Kidney glomerular epithelial cell (primary cell): ENCODE measurements at places on chromosomes 6 and 20.

- peak; percentile 95 for DNase-seq
Observed at GRCh38 chr20:1567392-1568162, 10.1 kb upstream of the SIRPD start.

DNA sequence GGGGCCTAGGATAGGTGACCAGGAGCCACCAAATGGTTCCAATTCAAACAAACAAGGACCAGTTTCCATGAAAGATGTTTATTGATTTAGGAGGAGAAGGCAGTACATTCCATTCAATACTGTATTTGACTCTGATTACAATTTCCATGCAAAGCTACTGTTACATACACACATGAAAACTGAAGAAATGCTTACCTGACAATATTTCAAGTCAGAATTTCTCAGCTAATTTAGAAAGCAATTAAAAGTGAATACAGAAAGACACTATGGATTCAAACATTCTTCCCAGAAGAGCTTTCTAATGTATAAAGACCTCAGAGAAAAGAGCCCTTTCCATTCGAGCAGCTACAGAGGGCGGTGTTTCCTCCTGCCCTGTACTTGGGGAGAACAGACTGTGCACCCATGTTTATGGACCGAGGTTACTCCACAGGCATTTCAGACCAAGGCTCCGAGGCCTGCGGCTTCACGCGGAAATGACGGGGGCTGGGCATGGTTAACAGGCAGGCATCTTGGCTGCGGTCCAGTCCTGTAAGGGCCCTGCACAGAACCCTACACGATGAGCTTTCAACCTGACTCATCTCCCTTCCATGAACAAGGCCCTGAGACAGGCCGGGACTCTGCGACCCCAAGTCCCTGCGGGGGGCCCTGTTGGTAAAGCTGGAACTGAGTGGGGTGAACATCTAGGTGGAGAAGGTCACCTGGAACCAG is 25.7 kb upstream of the TCFL5 start:
- DNase-seq: peak; percentile 4

GRCh38 chr6:33978412-33979150 is 167.3 kb downstream of the GRM4 start:
- no peak for DNase-seq

DNA sequence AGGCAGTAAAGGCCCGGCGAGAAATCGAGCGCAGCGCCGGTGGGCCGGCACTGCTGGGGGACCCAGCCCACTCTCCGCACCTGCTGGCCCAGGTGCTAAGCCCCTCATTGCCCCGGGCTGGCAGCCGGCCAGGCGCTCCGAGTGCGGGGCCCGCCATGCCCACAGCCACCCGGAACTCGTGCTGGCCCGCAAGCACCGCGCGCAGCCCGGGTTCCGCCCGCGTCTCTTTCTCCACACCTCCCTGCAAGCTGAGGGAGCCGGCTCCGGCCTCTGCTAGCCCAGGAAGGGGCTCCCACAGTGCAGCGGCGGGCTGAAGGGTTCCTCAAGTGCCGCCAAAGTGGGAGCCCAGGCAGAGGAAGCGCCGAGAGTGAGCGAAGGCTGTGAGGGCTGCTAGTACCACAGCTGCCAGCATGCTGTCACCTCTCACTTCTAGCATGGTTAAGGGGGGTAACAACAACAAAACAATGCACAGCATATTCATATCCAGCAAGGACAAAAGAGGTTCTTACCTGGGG is 11.3 kb upstream of the GMPR start:
- no peak for DNase-seq

- peak; percentile 41 for DNase-seq
Observed at GRCh38 chr6:92779746-92780145, 639.6 kb downstream of the EPHA7 start.

GRCh38 chr20:24798930-24799705 is 150.0 kb upstream of the CST7 start:
- DNase-seq: no peak

- no peak for DNase-seq
Observed at GRCh38 chr6:160510199-160510598, 153.9 kb downstream of the LPA start.

DNA sequence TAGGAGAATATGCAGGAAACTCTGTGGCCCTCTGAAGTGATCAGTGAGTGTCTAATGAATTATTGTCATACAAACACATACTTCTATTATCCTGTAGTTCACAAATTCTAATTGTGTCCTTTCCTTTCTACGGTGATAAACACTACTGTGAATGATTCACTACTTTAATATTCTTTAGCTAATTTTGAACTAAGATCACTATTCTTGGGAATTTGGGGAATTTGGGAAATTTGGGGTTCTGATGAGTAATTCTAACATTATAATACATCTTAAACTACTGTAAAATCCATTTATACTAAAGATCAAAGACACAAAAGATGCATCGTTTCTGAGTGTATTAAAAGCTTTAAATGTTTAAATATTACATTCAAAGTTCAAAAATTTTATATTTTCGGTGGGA is 1287.2 kb upstream of the CITED2 start:
- DNase-seq: peak; percentile 15

DNA sequence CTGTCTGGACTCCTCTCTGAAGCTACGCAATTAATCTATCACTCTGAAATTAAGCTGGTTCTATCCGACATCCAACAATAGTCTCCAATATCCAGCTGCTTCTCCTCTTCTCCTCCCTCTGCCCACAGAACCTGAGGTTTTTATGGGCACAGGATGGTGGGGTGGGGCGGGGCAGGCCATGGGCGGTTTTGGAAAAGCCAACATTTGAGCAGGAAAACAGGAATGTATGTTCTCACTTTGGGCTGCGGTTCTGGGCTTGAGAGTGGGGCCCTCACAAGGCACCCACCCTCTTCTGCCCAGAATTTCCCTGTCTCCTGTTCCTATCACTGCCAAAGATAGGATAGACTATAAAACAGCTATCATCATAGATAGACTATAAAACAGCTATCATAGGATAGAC is 1144.2 kb downstream of the EPHA7 start:
- DNase-seq: no peak

DNA sequence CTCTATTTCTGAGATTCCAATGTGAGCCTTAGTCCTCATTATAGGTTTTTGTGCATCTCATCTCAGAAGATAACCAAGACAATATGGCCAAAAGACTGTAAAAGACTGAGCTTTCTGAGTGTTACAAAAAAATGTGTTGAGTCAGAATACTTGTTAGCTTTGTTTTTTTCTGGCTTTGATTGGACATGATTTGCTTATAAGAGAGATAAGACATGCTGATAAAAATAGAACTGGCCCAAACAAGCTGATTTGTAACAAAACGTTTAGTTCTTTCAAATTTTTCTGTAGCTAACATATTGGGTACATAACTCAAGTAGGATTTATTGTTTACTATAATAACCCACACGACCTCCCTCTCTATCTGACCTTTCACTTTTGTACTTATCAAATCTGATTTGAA is 32.9 kb downstream of the FILIP1 start:
- no peak for DNase-seq

- DNase-seq: no peak
Observed at GRCh38 chr6:16592223-16592911, 168.9 kb downstream of the ATXN1 start.

DNA sequence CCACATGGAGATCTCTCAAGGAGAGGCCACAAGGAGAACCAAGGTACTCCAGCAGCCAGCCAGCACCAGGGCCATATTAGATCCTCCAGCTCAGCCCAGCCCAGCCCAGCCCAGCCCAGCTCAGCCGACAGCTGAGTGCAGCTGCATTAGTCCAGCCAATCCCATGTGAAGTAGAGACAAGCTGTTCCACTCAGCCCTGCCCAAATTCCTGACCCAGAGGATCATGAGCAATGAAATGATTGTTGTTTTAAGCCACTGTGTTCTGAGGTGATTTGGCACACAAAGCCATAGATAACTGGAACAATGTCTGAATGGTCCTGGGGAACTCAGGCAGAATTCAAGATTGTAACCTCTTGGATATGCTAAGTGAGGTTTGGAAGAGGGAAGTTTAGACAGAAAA is 59.5 kb upstream of the BMP2 start:
- peak; percentile 85 for DNase-seq

DNA sequence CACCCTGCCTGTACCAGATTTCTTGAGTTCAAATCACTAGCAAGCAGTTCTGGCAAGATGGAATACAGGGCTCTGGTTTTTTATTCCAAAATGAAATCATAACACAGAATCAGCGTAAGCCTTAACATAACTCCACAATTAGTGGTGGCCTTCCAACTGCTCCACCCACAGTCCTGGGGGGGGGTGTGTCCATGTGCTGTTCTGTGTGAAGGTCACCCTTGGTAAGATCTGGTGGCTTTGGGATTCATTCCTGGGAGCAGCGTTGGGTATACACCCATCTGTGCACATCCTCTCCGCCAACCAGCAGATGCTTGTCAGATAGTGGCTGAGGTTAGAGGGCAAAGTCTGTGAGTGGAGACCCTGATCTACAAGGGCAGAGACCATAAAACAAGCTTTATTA is 49.9 kb upstream of the CD83 start:
- DNase-seq: no peak

DNA sequence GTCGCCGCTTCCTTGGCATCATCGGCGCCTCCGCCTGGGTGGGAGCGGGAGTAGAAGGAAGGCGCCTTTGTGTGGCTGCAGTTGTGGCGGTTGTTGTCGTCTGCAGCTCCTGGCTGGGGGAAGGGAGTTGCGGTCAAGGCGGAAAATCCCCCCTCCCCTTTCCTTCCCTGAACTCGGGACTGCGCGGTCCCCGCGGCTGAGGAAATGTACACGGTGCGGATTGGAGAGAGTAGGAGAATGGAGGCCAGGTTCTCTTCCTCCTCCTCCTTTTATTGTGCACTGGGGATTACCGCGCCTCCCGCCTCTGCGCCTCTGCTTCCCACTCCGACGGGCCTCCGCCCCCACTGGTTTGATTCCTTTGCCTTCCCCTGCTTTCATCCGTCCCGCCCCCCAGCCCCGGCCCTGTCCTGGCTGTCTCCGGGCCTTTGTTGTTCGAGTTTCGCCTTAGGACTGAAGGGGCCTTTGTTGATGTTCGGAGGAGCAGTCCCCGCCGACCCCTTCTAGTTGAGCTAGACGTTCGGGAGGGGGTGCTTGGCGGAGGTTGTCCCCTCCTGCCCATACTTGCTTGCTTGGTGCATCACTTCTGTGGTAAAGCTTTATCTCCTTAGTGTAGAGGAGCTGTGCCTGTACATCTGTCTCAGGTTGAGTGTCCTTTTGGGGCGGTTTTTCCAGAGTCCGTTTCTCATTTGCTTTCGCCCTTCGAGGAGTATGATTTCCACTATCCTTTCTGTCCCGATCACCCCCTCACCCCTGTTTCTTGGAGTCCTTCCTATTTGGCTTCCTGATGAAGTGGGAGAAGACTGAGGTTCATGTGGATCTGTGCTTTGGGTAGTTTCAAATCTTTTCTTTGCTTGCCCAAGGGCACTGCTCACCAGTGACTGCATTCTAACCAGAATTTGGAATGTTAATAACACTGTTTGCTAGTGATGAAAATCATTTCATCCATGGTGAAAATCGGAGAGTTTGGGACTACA is 764 bp downstream of the ZNF292 start:
- peak; percentile 45 for DNase-seq

DNA sequence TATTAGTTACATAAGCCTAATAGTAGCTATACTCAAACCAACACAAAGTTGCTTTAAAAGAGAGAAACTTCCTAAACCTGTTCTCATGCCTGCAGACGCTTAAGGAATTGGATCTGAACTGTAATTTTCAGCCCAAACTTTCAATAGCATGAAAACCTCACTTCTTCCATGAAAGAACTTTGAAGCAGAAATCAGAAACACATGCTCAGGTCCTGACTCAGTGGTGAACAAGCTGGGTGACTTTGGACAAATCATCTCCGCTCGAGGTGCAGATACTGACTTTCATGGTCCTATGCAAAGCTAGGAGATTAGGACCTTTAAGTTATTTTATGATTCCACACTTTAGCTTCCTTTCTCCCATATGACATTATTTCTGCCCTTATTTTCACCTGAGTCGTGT is 36.5 kb downstream of the NOX3 start:
- no peak for DNase-seq

GRCh38 chr6:161228921-161229591 is 44.8 kb downstream of the AGPAT4 start:
- peak; percentile 91 for DNase-seq

GRCh38 chr20:57400231-57400701 is 9.1 kb downstream of the RBM38 start:
- no peak for DNase-seq

- peak; percentile 39 for DNase-seq
Observed at GRCh38 chr6:111973927-111974639, 79.8 kb upstream of the CCN6 start.

DNA sequence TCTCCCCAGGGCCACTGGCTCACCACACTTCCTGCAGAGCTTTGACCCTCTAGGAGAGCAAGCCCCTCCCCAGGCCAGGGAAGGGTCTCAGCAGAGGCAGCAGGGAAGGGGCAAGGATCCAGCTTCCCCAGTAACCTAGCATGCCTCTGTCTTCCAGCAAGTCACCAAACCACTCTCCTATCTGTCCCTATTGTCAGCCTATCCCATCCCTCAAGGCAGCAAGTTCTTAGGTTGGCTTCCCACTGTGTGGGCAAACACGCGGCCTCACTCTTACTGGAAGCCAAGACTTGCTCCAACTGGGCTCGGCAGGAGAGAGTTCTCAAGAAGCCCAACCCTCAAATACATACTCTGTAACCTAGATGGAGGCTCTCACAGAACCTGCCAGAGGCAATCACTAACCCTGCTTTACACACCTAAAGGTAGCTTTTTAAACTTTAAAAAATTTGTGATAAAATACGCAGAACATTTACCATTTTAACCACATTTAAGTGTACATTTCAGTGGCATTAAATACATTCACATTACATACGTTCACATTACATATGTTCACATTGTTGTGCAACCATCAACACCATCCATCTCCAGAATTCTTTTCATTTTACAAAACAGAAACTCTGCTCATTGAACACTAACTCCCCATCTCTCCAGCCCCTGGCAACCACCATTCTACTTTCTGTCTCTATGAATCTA is 58.5 kb downstream of the MRPL14 start:
- DNase-seq: no peak

- no peak for DNase-seq
Observed at GRCh38 chr6:47162793-47163192, 120.7 kb upstream of the ADGRF1 start.

DNA sequence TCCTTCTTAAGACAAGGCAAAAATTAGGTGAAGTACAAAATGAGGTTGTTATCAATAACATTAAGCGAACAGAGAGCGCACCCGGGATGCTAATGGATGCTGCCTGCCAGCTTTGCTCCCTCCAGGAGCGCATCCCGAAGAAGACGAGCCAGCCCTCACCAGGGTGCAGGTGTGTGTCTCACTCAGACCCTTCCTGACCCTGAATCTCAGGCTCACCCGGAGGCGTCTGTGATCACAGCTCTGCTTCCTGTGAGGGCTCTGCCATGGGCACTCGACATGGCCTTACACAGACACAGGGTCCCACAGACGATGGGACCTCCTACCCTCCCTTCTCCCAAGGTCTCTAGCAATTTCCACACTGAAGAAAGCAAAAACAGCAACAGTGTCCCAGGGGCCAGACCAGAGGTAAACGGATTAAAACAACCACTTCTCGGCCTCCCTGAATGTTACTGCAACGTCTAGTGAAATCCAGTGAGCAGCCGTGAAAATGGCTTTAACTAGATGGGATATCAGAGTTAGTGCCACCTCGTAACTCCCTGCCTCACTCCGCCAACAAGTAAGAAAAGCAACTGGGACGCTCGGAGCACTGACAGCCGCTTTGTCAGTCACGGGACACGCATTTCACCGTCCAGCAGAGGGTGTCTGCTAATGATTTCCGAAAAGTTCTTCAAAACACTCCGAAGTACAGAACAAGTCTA is 11.7 kb downstream of the ZBTB46 start:
- DNase-seq: no peak
